ENCODE measurements at places on chromosomes 5 and 9. TPM values are rescaled to one million over a fixed set of nuclear protein-coding genes. Genes with fewer than 3 reads are reported as not detected.

DNA sequence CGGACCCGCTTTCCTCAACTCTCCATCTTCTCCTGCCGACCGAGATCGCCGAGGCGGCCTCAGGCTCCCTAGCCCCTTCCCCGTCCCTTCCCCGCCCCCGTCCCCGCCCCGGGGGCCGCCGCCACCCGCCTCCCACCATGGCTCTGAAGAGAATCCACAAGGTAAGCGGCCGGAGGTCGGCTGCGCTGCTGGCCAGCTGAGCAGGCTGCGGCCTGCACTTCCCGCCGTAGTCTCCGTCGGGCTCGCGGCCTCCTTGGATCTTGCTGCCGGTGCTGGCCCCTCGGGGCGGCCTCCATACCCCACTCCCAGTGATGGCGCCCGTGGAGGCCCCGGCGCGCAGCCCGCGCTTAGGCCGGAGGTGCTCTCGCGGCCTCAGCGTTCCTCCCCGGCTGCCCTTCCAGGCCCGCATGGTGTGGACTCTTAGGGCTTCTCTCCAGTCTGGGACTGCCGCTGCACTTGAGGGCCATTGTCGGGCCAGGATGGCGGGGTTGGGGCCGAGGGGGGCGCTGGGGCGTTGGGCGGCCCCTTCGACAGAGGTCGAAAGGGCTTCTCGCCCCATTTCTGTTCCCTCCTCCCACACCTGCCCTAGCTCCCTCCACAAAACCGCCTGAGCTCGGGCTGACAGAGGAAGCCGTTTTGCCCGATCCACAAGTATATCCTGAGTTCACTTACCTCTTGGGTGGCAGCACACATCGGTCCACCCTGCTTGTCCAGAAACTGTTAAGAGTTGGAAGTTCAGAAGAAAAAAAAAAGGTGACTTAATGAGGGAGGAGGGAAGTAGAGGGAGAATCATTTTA lies 714 bp downstream of the UBE2D2 start:
- DNase-seq: no peak

- DNase-seq: no peak
Measured at GRCh38 chr5:29208024-29208423, 1985.5 kb upstream of the CDH6 start.

DNA sequence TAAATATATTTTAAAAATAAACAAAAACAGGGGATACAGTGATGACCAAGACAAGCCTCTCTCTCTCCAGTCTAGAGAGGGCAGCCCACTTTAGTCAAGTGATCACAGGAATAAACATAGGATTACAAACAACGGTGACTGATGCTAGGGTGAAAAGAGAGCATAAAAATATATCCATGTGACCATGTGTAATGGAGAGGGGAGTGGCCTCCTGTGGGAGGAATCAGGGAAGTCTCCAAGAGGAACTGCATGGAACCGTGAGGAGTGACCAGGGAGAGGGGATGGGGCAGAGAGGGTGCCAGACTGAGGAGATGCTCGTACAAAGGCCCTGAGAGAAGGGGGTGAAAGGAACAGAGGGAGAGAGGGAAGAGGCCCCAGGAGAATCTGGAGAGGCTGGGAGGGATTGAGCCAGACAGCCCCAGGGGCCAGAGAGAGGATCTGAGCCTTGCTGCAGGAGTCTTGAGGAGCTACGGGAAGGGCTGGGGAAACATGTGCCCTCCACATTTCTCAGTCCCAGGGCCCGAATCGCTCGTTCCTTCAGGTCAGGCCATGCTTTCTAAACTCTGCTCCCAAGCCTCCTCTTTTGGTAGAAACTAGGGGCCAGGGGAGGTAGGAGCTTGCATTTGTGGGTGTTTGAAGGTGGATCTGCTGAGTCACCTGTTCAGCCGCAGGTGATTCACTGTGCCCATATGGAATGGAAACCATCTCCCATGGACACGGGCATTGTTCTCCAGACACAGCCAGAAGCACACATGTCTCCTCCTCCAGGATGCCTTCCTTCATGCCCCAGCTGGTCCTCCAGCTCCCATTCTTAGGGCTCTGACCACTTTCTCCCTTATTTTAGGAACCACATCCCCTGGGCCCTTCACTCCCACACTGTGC lies 63.8 kb downstream of the PAX5 start:
- no peak for DNase-seq

DNA sequence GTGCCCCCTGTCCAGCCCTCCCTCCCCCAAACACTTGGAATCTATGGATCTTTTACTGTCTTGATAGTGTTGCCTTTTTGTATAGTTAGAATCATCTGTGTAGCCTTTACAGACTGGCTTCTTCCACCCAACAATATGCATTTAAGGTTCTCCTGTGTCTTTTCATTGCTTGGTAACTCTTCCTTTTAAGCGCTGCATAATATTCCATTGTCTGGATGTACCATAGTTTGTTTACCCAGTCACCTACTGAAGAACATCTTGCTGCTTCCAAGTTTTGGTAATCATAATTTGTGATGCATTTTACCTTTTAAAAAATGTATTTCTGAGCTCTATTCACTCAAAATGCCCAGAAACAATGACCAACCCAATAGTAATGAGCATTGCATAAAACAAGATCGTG lies 17.7 kb upstream of the LMX1B start:
- DNase-seq: no peak

DNA sequence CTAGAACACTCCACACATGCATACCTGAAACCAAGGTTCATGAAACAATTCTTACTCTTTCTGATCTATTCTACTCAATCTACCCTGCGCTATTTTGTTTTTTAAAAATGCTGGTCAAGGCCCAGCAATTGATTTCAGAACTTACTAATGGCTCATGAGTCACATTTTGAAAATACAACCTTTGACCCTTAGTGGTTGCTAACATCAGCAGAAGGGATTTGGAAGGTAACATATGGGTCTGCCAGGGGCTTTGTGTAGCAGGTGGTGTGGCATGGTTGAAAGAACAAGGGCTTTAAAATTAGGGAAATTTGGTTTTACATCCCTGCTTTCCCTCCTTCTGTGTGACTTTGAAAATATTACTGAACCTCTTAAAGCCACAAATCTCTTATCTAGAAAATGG lies 101.4 kb downstream of the ATG10 start:
- no peak for DNase-seq

DNA sequence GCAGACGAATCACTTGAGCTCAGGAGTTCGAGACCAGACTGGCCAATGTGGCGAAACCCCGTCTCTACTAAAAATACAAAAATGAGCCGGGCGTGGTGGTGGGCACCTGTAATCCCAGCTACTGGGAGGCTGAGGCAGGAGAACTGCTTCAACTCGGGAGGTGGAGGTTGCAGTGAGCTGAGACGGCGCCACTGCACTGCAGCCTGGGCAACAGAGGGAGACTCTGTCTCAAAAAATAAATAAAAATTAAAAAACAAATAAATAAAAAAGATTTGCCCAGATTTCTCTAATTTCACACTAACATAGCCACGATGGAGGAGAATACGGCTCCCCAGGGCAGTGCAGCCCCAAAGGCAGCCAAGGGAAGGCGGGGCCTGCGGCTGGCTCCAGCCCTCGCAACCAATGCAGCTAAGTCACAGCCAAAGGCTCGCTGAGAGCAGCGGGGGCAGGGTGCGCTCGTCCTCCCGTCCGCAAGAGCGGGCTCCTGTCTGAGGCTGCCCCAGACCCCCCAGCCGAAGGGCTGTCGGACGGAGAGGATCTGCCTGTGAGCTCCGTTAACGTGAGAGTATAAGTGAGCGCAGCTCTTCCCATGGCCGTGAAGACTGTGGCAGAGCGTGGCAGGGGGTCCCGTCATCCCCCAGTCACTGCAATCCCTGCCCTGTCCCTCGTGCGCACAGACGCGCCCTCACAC lies 43.5 kb downstream of the SLC12A7 start:
- no peak for DNase-seq

GRCh38 chr5:149323621-149324205 lies 21.6 kb upstream of the GRPEL2 start:
- no peak for DNase-seq

DNA sequence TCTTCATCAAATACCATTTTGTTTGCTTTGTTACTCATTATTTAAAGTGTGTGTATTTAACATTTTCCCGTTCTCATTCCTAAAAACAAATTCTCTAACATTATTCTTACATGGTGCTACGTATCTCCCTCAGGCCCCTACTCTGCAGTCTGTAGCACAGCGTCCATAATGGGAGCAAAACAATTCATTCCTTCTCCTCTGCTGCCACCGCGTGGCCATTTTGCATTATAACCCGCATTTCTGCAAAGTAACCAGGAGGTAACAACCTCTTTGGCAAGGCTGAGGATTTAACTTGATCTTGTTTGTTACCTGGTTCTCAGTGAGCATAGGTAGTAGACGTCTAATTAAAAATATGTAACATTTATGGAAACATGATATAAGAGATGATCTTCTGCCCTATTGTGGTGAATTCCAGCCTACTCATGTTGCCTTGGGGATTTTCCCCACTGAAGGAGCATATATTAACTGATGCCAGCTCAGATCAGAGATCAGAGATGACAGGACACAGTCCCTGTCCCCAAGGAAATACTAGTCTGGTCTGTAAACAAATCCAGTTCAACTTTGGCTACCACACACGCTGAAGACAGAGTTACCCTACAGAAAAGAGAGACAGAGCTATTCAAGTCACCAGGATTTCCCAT lies 10.5 kb downstream of the OR1K1 start:
- peak; percentile 56 for DNase-seq

DNA sequence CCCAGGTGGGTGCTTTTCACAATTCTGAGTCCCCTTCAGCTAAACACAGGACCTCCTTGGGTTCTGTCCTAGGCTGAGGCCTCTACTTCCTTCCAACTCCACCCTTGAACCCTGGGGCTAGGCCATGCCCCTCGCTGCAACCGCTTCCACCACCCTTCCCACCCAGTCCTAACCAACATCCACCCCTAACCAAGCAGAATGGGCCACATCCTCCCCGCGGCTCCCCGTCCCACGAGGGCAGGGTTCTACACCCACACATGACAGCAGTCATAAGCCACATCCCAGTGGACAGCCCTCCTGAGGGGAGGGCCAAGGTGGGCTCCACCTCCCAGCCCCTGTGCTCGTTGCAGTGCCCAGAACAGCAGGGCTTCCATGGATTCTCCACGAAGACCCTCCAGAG lies 65.8 kb downstream of the SHB start:
- peak; percentile 41 for DNase-seq

GRCh38 chr5:126641387-126641786 lies 40.6 kb downstream of the PHAX start:
- no peak for DNase-seq

- no peak for DNase-seq
Measured at GRCh38 chr5:96509316-96509715, 76.3 kb upstream of the PCSK1 start.

DNA sequence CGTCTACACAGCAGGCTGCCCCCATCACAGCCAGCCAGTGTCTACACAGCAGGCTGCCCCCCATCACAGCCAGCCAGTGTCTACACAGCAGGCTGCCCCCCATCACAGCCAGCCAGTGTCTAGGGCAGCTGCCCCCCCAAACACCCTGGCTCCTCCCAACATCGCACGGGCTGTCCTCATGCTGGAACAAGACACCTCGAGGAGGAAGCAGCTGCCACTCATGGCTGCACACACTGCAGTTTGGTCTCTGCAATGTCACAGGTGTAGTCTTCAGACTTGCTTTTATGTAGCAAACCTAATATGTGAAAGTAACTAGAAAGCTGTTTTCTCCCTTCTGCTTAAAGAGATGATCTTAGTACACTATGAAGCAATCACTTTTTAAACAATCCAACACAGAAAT lies 9.7 kb downstream of the LRRC14B start:
- no peak for DNase-seq

DNA sequence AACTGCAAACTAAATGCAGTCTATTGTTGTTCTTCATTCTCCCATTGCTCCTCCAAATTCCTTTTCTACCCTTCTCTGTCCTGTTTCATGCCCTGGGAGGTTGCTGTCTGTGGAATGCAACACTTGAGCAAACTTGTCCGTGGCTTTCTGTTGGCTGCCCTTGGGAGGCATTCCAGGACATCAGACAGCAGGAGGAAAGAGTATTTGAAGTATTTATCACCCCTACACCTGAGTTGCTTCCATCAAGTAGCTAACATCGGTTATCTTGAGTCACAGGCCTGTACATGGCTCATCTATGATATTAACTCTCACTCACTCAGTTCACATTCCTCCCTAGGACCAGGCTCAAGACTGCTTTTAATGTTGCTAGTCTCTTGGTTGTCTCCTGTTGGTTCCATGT lies 803.4 kb upstream of the CDH6 start:
- DNase-seq: no peak

GRCh38 chr9:103755986-103756385 lies 338.1 kb upstream of the SMC2 start:
- no peak for DNase-seq

The PCDHGC3 gene
- not detected for polyA plus RNA-seq

The PCDHAC1 gene
- polyA plus RNA-seq: not detected

The HTR4 gene
- polyA plus RNA-seq: not detected

The C5orf63 gene
- polyA plus RNA-seq: 7.7 TPM

The SLC12A2 gene
- polyA plus RNA-seq: 3.7 TPM

The TMED7 gene
- 35.3 TPM for polyA plus RNA-seq

The ABO gene
- polyA plus RNA-seq: not detected

The SVEP1 gene
- polyA plus RNA-seq: not detected

Measured in CD4-positive, CD25-positive, alpha-beta regulatory T cell (primary cell).